ENCODE measurements at places on chromosomes 6 and 20. TPM values are rescaled to one million over a fixed set of nuclear protein-coding genes. Genes with fewer than 3 reads are reported as not detected.
A peak's percentile ranks its signal among the peaks of the same experiment; 100 is the strongest.

The CASS4 gene
- 8.6 TPM for total RNA-seq

The PRPF6 gene
- 67.1 TPM for total RNA-seq

The NHLRC1 gene
- 0.08 TPM for total RNA-seq

The NKAIN4 gene
- not detected for total RNA-seq

DNA sequence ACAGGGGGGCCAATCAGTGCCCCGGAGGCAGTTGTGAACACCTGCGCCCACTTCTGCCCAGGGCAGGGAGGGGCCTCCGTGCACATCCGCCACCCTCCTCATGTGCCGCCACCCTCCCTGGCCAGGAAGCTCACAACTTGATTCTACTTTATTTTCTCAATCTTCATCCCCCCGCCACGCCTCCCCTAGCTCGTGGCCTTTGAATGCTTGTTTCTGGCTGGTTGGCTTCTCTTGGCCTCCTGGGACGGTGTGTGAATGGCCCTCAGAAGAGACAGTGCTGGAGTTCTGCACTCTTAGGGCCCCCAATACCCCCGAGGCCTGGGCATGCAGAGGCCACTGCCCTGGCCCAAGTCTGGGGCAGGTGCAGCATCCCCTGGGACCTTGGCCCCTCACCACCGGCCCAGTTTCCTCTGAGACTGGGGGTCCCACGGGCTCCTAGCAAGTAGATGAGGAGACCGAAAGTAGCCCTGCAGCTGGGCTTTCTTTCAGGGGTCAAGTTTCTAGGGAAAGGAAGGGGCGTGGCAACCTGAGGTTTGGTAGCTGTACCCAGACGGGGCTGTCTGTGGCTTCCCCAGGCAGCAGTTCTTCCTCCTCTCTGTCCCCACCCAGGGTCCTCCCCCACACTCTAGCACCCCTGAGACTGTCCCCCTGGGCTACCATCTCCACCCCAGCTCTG lies 1.3 kb downstream of the RGS19 start:
- H3K4me1 ChIP-seq = peaks cover 50% of the 10 kb centered on the region
- peak overlapping the region; percentile 90 for H3K4me3 ChIP-seq
- peak; percentile 77 for DNase-seq
- peak overlapping the region; percentile 83 for H3K27ac ChIP-seq

DNA sequence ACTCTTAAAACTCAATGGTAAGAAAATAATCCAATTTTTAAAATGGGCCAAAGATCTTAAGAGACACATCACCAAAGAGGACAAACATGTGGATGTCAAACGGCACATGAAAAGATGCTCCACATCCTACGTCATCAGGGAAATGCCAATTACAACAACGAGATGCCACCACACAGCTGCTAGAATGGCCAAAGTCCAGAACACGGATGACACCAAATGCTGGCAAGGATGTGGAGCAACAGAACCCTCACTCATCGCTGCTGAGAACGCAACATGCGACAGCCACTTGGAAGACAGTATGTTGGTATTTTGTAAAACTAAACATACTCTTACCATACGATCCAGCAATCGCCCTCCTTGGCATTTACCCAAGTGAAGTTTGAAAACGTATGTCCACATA lies 132.8 kb upstream of the CDH4 start:
- no peak for DNase-seq
- H3K4me1 ChIP-seq = peaks cover 4% of the 10 kb centered on the region
- no peak overlapping the region for H3K27ac ChIP-seq
- no peaks in the 10 kb centered on the region for H3K27me3 ChIP-seq

DNA sequence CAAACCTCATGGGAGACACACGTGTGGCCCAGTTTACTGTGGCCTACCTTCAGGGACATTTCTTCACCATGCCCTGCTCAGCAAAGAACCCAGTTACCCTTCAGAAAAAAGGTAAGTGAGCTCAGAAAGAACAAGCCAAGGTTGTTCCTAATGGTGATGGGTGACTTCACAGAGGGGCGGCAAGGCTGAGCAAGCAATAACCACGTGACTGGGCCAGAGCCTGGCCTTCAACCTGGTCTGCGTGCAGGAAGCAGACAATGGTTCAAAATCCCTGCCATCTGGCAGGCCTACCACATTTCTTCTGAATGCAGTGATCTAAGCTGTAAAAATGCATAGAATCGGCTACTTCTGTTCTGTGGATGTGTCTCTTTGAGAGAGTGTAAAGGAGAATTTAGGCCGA lies 115.5 kb upstream of the CST7 start:
- no peak for DNase-seq
- H3K4me1 ChIP-seq = no peaks in the 10 kb centered on the region
- no peaks in the 10 kb centered on the region for H3K36me3 ChIP-seq
- no peak overlapping the region for H3K4me3 ChIP-seq
- H3K27ac ChIP-seq = no peak overlapping the region

GRCh38 chr6:139250296-139251044 lies 41.3 kb downstream of the TXLNB start:
- H3K4me3 ChIP-seq = peak overlapping the region; percentile 28
- H3K4me1 ChIP-seq = peaks cover 46% of the 10 kb centered on the region
- DNase-seq = peak; percentile 62
- H3K36me3 ChIP-seq = peaks cover 3% of the 10 kb centered on the region
- H3K27ac ChIP-seq = peak overlapping the region; percentile 90
- no peaks in the 10 kb centered on the region for H3K27me3 ChIP-seq

GRCh38 chr6:142444376-142444775 lies 142.6 kb downstream of the ADGRG6 start:
- H3K4me1 ChIP-seq = no peaks in the 10 kb centered on the region
- H3K27ac ChIP-seq = no peak overlapping the region
- H3K27me3 ChIP-seq = peaks cover 2% of the 10 kb centered on the region
- H3K36me3 ChIP-seq = no peaks in the 10 kb centered on the region
- DNase-seq = no peak

All from activated CD4-positive, alpha-beta T cell treated with anti-CD3 and anti-CD28 coated beads, Interleukin-2, amount 10 ng/mL, durations not matched to agents 7 days and 5 days (primary cell).